ENCODE measurements at places on chromosomes 1 and 21.

GRCh38 chr1:165069829-165070228, 286.7 kb downstream of the LMX1A start:
- DNase-seq = no peak

DNA sequence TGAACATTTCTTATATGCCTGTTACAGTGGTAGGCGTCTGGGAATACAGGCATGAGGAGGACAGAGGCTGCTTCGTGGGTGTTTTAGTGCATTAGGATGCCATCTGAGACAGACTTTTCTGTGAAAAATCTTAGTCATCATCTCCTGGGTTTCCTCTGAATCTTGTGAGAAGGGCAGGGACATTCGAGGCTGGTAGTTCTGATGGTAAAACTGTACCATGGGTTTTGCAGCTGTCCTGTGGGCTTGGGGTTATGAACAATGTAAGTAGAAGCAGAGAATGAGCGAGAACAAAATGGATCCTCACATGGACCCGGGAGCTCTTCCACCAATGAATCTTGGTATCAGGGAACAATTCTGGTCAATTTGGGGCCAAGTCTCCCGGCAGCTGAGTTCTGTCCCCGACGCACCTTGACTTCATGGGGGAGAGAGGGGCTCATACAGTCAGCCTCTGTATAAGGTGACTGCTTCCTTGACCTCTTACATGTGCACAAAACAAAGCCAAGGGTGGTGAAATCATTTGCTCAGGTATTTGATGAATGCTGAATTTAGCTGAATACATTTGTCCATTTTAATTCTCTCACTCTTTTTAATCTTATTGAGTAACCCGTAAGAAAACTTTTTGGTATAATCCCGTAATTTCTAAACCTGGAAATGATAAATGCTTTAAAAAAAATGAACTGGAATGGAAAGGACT, 63.6 kb upstream of the ERRFI1 start:
- no peak for DNase-seq

DNA sequence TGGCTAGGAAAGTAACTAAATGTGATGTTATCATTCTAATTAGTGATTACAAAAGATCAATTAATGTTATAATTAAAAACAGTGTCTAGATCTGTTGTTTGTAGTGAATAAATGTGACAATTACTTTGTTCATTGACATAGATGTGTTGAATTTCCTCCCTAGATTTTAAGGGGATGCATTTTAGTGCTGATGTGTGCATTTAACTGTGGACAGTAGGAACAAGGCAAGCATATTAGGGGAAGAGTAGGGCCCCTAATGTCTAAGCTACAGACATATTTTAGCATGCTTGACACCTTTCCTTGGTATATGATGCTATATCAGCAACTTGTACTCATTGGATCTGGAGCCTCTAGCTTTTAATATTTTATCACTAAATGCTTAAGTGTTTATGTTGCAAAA, 48.9 kb downstream of the NFIA start:
- DNase-seq = no peak

DNA sequence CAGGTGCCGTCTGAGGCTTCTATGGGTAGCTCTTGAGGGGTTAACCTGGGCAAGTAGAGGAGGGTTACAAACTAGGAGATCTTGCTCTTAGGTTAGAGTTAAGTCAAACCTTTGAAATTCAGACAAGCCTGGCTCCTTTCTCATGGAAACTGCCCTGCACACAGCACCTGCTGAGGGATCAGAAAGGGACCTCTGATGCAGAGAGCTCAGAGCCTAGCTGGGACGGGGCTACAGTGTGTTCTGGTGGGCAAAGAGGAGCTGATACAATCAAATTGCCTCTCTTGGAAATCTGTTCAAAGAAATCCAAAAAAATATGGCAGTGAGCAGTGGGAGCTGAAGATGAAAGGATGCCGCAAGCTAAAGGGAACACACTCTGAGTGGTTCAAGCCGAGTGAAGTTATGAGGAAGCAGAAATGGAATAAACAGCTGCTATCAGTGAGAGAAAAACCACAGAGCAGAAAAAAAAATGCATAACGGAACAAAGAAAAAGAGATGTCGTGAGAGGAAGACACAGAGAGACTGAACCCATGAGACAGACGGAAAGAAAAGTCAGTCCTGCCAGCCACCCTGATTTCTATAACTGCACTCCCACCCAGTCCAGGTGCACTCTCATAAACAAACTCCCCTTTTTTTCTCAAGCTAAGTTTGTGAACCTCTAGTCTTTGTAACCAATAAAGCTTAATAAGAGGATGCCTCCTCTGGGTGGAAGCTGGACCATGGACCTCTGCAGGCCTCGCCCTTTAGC, 26.6 kb downstream of the PAFAH2 start:
- no peak for DNase-seq

- no peak for DNase-seq
These were observed 28.6 kb downstream of the PLPPR4 start for GRCh38 chr1:99292886-99293285.

- no peak for DNase-seq
These were observed 1.7 kb upstream of the ATP1A4 start for GRCh38 chr1:160149716-160150115.

- DNase-seq = no peak
These were observed 26.5 kb upstream of the CTH start for GRCh38 chr1:70384542-70384941.

- DNase-seq = no peak
These were observed 3.7 kb downstream of the RGSL1 start for GRCh38 chr1:182453631-182454030.

DNA sequence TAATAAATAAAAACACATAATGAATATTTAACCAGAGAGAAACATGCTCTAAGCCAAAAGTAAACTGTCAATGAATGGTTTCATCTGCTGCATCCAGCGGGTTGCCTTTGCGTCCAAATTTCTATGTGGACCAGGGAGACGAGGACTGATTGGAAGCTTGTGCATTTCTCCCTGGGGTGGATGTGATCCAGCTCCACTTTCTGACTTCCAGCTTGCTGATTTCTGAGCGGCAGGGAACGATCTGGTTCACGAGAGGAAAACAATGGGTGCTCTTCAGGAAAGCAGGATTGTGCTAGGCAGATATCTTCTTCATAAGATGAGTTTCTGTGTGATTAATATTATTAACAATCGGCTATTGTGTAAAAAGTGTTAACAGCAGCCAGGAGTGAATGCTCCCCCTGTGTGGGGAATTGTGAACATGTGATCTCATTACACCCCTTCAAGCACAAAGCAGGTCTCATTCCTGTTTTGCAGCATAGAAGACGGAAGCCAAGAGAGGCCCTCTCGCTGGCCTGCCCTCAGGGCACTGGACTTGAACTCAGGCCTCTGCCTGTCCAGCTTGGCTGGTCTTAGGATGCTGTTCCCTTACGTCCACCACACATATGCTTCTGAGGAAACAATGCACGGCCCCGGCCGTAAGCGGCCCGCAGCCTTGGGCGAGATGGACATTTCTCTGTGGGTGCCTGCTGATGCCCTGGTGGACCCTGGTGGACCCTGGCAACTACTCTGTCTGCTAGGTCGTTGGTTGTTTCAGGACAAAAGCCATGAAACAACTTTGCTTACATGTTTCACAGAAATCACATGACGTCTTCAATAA, 183.4 kb upstream of the C1orf174 start:
- DNase-seq = no peak

GRCh38 chr1:165928075-165928731, 100.8 kb downstream of the UCK2 start:
- DNase-seq = no peak

GRCh38 chr1:227486559-227486958, 76.8 kb upstream of the ZNF678 start:
- DNase-seq = no peak

DNA sequence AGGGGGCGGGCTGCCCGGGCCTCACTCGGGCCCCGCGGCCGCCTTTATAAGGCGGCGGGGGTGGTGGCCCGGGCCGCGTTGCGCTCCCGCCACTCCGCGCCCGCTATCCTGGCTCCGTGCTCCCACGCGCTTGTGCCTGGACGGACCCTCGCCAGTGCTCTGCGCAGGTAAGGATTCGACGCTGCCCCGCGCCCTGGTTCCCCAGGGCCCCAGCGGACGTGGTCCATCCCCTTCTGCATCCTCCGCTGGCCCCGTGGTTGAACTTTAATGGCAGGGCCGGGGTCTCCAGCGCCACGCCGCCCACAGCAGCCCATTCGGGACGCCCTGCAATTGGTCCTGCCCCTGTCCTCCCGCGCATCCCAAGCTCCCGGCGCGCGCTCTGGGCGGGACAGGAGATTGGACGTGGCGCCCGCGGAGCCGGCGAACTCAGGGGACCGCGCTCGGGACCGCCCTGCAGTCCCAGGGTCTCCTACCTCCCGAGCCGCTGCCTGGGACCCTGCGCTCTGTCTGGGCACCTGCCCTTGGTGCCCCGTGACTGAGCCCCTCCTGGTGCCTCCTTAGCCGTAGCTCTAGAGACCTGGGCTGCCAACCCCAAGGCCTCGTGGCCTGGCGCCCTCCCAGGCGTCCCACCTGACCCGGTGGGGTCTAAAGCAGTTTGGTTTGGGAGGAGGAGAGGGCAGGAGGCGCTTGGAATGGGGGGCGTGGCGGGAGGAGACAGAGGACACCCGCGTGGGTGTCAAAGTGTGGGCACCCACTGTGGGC, at the start of gene ALPL:
Gene ALPL, plus strand, starts transcription at position 73 of the 762 bp plus-strand sequence. CDS start 44,659 bp downstream, outside the sequence.
- no peak for DNase-seq

GRCh38 chr1:41790351-41790750, 128.4 kb downstream of the HIVEP3 start:
- DNase-seq = no peak

DNA sequence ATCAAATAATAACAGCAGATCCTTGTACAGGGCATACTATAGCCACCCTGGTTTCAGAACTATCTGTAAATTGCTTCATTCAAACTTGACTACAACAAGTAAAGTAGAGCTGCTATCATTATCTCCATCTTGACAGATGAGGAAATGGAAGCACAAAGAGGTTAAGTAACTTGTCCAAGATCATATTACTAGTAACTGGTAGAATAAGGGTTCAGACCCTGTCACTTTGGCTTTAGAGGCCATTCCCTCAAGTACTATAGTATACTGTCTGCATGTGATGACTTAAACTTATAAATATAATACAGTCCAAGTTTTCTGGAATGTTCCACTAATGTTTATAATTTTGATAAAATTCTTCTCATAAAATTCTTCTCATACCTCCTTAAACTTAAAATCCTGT, 24.8 kb downstream of the PGM1 start:
- no peak for DNase-seq

DNA sequence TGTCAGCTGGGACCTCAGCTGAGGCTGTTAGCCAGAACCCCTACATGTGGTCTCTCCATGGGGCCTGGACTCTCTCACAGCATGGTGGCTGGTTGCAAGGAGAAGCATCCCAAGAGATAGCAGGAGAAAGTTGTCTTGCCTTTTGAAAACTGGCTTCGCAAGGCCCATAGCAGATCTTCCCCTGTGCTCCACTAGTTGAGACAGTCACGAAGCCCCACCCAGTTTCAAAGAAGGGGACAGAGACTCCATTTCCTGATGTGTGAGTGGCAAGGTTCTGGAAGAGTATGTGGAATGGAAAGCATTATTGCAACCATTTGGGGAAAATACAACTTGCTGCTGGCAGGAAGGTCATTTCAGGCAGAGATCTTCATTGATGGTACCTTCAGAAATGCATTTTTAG, 7.5 kb upstream of the CSRP1 start:
- no peak for DNase-seq

GRCh38 chr21:34635307-34635706, 20.4 kb upstream of the RCAN1 start:
- DNase-seq = no peak

GRCh38 chr1:221832151-221832550, 90.3 kb upstream of the DUSP10 start:
- DNase-seq = no peak

DNA sequence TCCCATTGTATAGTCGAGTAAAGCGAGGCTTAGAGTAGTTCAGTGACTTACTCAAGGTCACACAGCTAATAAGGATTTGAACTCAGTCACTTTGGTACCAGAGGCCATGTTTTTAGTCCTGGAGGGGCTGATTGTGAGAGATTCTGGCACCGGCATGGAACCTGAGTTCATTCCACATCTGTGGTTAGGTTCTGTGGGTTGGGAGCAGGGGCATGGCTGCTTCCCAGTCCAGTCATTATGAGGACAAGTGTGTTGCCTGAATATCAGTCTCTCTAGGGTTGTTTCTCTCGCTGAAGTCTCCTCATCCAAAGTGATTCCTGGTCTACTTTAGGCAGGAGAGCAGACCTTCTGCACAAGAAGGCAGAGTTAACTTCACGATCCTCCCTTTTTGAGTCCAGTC, 90.6 kb downstream of the C1orf94 start:
- no peak for DNase-seq

- DNase-seq = no peak
These were observed 19.5 kb downstream of the HLCS start for GRCh38 chr21:36946949-36947356.

DNA sequence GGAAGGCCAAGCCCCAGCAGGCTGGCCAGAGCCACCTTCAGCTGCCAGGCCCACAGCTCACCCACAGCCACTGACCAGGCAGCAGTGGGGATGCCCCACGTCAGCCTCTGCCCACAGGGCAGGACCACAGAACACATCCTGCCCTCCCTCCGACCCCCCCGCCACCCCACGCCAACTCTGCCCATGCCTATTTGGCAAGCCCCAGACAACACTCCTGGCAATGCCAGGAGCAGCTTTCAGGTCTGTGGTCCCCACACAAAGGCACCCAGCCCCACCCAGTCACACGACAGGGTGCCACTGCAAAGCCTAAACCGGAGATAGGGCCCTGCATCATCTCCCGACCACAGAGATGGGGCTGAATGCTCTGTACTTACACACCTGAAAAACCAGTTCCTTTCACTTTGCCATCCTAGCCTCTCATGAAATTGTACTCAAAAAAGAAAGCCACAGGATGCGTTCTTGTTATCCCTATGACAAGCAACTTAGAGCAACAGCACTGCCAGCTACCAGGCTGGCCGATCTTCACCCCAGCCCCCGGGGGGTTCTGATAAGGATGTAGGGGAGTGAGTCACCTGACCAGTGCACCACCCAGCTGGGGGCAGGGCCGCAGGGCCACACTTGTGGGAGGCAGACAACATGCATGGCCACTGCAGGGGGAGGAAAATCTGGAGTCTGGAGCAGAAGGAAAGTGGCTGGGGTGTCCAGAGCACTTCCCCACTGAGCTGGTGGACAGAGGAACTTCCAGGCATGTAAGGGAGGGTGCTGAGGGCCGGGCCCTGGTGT, 36.2 kb downstream of the UBE2G2 start:
- no peak for DNase-seq

DNA sequence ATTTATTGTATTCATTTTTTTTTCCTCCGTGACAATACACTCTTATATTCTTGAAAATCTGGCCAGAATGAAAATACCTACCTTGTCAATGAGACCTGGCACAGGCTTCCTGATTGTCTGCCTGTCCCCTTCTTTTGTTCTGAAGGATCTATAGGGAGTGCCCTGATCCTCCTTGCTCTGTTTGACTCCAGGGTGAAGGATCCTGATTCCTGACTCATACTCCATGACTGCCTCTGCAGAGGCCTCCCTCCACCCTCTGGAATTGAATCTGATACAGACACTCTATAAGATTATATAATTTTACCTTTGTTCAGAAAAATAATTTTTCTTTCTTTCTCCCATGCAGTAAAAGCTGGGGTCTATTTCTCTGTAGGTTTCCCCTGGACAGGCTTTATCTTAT, 116.2 kb downstream of the HMCN1 start:
- DNase-seq = no peak

DNA sequence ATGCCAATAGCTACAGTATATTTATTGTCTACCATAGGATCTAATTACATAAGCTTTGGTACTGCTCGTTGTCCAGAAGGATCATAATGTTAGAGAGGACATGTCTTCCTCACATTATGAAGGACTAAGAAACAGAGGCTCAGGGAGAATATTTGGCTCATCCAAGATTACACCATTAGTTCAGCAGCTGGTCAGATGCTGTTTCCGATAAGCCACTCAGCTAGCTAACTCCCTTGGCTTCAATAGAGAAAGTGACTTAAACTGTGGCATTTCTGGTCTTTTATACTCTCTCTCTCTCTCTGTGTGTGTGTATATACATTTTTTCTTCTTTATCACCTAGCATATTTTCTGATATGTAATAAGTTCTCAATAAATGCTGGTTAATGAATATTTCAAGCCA, 70.4 kb downstream of the DDR2 start:
- no peak for DNase-seq

Data from Panc1 (cell line).